ENCODE measurements at places on chromosomes 1 and 21. TPM values are rescaled to one million over a fixed set of nuclear protein-coding genes. Genes with fewer than 3 reads are reported as not detected.

- no peak overlapping the region for H3K4me3 ChIP-seq
- H3K27me3 ChIP-seq: peaks cover 4% of the 10 kb centered on the region
- DNase-seq: no peak
- no peak overlapping the region for H3K27ac ChIP-seq
- H3K4me1 ChIP-seq: no peaks in the 10 kb centered on the region
- H3K36me3 ChIP-seq: no peaks in the 10 kb centered on the region
Observed at GRCh38 chr1:3978990-3979325, 78.9 kb upstream of the C1orf174 start.

- H3K4me3 ChIP-seq: no peak overlapping the region
- no peak for DNase-seq
- H3K27me3 ChIP-seq: no peaks in the 10 kb centered on the region
- peaks cover 78% of the 10 kb centered on the region for H3K4me1 ChIP-seq
- H3K36me3 ChIP-seq: peaks cover 71% of the 10 kb centered on the region
Observed at GRCh38 chr1:8951231-8951630, 5.6 kb downstream of the CA6 start.

- peaks cover 17% of the 10 kb centered on the region for H3K27me3 ChIP-seq
- peak; percentile 61 for DNase-seq
- H3K4me1 ChIP-seq: no peaks in the 10 kb centered on the region
- no peaks in the 10 kb centered on the region for H3K36me3 ChIP-seq
- no peak overlapping the region for H3K4me3 ChIP-seq
Observed at GRCh38 chr1:99481391-99481996, 164.4 kb upstream of the PALMD start.

GRCh38 chr1:181685211-181685610 lies 201.9 kb downstream of the CACNA1E start:
- no peak overlapping the region for H3K27ac ChIP-seq
- DNase-seq: no peak
- no peak overlapping the region for H3K4me3 ChIP-seq
- peaks cover 12% of the 10 kb centered on the region for H3K27me3 ChIP-seq
- H3K4me1 ChIP-seq: no peaks in the 10 kb centered on the region

GRCh38 chr1:230277201-230278025 lies 148.7 kb downstream of the PGBD5 start:
- H3K27ac ChIP-seq: peak overlapping the region; percentile 76
- H3K27me3 ChIP-seq: no peaks in the 10 kb centered on the region
- H3K4me3 ChIP-seq: peak overlapping the region; percentile 19
- peaks cover 71% of the 10 kb centered on the region for H3K4me1 ChIP-seq
- peaks cover 24% of the 10 kb centered on the region for H3K36me3 ChIP-seq

DNA sequence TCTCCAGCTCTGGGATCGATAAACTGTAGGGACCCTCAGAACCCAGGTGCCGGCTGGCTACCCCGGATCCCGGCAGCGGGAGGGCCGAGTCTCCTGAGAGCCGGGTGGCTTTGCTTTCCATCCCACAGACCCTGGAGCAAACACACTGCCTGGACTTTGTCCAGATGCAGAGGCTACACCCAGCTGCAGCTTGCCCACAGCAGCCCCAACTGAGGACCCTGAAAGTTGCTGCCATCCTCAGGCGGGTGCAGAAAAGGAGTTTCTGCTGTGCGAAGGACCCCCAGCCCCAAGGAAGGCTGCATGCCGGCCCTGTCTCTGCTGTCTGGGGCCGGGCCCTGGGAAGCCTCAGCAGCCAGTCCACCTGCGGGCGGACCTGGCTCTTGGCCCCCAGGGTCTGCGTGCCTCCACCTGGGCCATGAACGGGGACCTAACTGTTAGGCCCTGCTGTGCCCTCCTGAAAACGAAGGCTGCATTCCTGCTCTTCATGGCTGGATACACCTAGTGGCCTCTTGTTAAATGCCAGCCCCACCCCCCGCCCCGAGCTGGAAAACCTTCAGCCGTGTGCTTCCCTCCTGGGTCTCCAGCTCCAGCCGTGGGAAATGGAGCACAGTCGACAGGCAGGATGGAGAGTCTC lies 97.5 kb upstream of the ARHGEF16 start:
- H3K27ac ChIP-seq: no peak overlapping the region
- H3K36me3 ChIP-seq: no peaks in the 10 kb centered on the region
- H3K27me3 ChIP-seq: no peaks in the 10 kb centered on the region
- H3K4me3 ChIP-seq: no peak overlapping the region
- H3K4me1 ChIP-seq: no peaks in the 10 kb centered on the region

DNA sequence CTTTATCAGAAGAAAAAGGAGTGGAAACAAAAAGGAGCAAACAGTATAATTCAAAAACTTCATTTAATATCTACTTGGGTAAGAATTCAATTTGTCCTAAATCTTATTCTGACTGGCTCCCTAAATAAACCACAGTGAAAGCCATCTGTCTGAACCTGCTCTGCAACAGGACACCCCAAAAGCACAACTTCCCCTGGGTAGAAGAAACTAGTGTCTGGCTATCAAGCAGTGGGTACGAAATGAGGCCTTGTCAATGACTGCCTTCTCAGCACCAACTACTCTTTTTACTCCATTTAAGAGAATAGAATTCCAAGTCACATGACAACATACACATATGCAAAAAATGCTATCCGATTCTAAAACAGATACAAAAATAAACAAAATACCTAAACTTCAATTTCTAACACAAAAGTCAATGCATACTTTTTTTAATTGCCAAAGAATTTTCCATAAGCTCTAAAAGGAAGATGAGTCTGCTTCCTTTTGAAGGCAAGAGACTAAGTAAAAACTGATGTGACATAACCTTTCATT lies 206.8 kb downstream of the SLC45A1 start:
- no peak overlapping the region for H3K27ac ChIP-seq
- H3K4me1 ChIP-seq: peaks cover 9% of the 10 kb centered on the region
- no peak overlapping the region for H3K4me3 ChIP-seq
- H3K36me3 ChIP-seq: peaks cover 14% of the 10 kb centered on the region

GRCh38 chr21:39705849-39706248 lies 39.1 kb upstream of the IGSF5 start:
- DNase-seq: no peak
- H3K36me3 ChIP-seq: no peaks in the 10 kb centered on the region
- H3K27ac ChIP-seq: no peak overlapping the region
- no peaks in the 10 kb centered on the region for H3K27me3 ChIP-seq
- H3K4me1 ChIP-seq: no peaks in the 10 kb centered on the region
- no peak overlapping the region for H3K4me3 ChIP-seq

DNA sequence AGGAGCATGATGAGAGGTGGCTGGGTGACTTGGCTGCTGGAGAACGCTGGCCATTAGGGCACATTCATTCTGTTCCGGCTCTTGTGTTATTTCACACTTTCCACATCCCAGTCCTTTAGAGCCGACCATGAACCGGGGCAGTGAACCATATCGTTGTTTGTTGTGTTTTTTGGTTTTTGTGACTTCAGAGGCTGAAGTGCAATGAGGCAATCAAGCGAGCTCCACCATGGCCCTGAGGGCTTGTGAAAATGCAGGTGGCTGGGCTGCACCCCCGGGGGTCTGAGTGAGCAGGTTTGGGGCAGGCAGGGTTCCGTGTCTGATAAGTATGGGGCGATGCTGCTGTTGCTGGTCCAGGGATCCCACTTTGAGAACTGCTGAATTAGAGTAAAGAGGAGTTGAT lies 23.7 kb downstream of the ABCG1 start:
- peaks cover 2% of the 10 kb centered on the region for H3K27me3 ChIP-seq
- no peak for DNase-seq
- no peaks in the 10 kb centered on the region for H3K36me3 ChIP-seq
- no peak overlapping the region for H3K27ac ChIP-seq

DNA sequence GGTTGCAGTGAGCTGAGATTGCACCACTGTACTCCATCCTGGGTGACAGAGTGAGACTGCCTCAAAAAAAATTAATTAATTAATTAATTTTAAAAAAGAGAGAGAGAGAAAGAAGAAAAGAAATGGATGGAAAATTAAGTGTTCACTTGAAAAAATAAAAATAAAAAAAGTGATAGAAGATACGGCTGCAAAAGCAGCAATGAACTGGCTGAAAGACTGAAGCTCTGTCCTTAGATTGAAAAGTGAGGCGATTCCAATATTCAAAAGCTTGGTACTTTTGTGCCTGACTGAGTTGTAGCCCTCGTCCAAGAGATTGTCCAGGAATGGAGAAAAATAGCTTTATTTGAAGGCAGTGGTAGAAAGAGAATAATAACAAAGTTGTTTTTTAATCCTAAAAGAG lies 154.6 kb downstream of the ADSS2 start:
- DNase-seq: no peak
- no peak overlapping the region for H3K4me3 ChIP-seq

DNA sequence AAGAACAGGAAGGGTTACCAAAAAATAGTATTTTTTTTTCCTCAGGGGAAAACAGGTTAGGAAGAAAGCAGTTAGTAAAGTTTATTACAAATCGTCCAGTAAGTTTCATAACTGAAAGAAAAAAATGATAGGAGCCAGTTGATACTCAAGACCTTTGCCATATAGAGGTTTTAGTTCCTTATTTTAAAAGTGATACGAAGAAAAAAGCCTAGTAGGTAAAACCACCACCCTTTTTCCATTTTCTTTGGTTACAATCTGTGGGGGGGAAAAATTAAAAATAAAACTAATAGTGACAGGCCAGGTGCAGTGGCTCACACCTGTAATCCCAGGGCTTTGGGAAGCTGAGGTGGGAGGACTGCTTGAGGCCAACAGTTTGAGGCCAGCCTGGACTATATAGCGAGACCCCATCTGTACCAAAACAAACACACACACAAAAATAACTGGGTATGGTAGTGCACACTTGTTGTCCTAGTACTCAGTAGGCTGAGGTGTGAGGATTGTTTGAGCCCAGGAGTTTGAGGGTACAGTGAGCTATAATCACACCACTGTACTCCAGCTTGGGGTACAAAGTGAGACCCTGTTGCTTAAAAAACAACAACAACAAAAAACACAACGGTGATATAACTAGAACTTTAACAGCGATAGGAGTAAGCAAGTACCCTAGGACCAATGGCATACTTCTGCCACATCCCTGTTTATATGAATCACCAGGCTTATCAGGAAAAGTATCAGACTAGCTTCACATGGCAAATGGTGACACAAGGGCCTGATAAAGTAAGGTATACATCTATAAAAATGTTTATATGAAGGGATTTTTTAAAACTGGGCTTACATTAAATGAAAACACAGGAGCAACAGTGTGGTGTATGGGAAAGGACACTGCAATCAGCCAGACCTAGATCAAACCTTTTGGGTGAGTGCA lies 5.4 kb downstream of the TMEM59 start:
- peaks cover 16% of the 10 kb centered on the region for H3K4me1 ChIP-seq
- H3K4me3 ChIP-seq: no peak overlapping the region
- peaks cover 25% of the 10 kb centered on the region for H3K36me3 ChIP-seq
- no peak for DNase-seq
- H3K27me3 ChIP-seq: no peaks in the 10 kb centered on the region

DNA sequence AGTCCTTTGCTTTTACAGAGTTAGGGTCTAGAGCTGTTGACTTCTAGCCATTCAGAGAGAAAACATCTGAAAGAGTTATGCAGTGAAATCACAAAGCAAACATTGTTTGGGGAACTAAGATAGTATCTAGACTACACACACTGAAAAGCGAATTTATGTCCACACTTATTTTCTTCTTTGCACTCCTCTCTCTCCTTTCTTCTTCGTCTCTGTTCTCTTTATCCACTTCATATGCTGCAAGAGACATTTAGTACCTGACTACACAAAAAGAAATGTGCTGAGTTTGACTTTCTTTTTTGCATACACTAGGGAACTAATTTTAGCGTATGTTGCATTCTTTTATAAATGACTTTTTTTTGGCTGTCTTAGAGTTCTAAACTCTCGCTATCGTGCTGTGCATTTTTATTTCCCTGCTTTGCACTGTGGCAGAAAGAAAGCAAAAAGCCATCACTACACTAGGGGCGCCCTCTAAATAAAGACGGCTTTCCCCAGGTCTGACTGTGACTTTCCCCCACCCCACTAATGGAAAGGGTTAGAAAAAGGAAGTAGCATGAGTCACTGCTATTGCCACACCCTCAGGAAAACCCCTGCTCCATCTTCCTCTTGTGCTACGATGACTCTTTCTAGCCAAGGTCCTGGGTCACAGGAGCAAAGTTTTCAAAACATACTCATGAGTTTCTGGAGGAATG lies 65.7 kb downstream of the MAP3K7CL start:
- peak overlapping the region; percentile 65 for H3K4me3 ChIP-seq
- peaks cover 15% of the 10 kb centered on the region for H3K36me3 ChIP-seq
- DNase-seq: peak; percentile 66
- H3K27me3 ChIP-seq: no peaks in the 10 kb centered on the region

GRCh38 chr1:234938924-234939323 lies 189.7 kb downstream of the TOMM20 start:
- DNase-seq: no peak
- H3K36me3 ChIP-seq: no peaks in the 10 kb centered on the region
- H3K27ac ChIP-seq: no peak overlapping the region
- H3K4me1 ChIP-seq: peaks cover 6% of the 10 kb centered on the region
- no peaks in the 10 kb centered on the region for H3K27me3 ChIP-seq

GRCh38 chr1:171912509-171913175 lies 71.3 kb downstream of the DNM3 start:
- no peaks in the 10 kb centered on the region for H3K36me3 ChIP-seq
- no peak for DNase-seq
- H3K4me3 ChIP-seq: no peak overlapping the region
- no peaks in the 10 kb centered on the region for H3K4me1 ChIP-seq
- no peaks in the 10 kb centered on the region for H3K27me3 ChIP-seq
- no peak overlapping the region for H3K27ac ChIP-seq

DNA sequence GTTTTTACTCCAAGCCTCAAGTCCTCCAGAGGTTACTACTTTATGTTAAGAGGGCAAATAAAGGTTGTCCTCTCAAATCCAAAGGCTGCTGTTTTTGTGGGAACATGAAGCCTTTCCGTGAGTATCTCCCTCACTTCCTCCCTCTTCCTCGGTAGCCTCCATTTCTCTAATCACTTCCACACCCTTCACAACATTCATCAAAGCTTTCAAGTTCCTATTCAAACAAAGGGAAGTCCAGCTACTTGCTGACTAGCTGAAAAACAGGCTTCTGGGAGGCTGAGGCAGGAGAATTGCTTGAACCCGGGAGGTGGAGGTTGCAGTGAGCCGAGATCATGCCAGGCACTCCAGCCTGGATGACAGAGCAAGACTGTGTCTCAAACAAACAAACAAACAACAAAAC lies 6.6 kb upstream of the CD48 start:
- peaks cover 3% of the 10 kb centered on the region for H3K36me3 ChIP-seq
- no peak overlapping the region for H3K27ac ChIP-seq
- H3K4me3 ChIP-seq: no peak overlapping the region
- H3K4me1 ChIP-seq: peaks cover 69% of the 10 kb centered on the region

DNA sequence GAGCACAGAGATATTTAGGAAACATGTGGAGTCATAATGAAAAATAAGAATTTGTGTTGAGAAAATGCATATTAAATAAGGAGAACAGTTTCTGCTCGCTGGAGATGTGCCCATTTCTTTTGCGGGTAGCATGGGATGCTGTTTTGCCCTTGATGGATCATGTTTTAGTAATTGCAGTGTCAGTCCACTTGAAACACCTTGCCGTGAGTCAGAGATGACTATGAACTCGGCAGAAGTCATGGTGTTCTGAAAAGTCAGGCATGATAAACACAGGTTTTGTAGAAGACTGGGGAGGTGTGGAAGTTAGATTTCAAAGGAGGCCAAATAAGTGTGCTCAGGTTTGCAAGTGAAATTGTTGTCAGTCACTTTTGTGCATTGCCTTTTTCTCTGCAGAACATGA lies 315.0 kb upstream of the LRRC7 start:
- H3K27ac ChIP-seq: no peak overlapping the region
- no peak for DNase-seq
- no peaks in the 10 kb centered on the region for H3K27me3 ChIP-seq
- H3K36me3 ChIP-seq: no peaks in the 10 kb centered on the region
- no peaks in the 10 kb centered on the region for H3K4me1 ChIP-seq

Gene HMCN1
- 0.05 TPM for total RNA-seq

Gene RNASEL
- total RNA-seq: 5.7 TPM

Gene CHIA
- total RNA-seq: not detected

Gene CFAP298
- total RNA-seq: 38.2 TPM

Gene CD2
- total RNA-seq: 189 TPM

Gene KLHDC7A
- not detected for total RNA-seq

Gene FCER1G
- 14.0 TPM for total RNA-seq

Gene RNU1-3
- 2,232 TPM for total RNA-seq

Gene ZSWIM5
- 0.50 TPM for total RNA-seq
